Right ventricle myocardium superior (tissue), 1 donor: ENCODE measurements at places on chromosomes 12 and 14.

GRCh38 chr12:13980538-13981295 lies 685 bp downstream of the GRIN2B start:
- no peak for DNase-seq

DNA sequence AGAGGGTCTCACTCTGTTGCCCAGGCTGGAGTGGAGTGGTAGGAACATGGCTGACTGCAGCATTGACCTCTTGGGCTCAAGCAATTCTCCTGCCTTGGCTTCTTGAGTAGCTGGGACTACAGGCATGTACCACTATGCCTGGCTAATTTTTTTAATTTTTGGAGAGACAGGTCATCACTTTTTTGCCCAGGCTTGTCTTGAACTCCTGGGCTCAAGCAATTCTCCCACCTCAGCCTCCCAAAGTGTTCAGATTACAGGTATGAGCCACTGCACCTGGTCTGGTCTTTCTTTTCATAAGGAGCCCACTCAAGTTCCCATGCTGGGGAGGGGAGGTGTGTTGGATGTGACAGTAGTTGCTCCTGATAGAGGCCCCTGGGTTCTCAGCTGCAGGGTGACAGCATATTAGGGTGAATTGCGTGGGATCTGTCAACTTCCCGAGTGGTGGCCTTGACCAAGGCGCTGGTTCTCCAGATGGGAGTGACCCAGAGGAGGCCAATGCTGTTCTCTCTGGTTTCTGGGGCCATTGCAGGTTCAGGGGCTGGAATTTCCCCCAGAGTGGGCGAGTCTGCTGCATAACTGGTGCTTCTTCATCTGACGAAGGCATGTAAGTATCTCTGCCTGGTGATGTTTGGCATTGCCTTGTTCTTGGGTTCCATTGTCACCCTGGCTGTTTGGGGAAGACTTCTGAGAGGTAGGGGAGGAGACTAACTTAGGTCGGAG lies 52.4 kb upstream of the ESRRB start:
- DNase-seq: no peak

DNA sequence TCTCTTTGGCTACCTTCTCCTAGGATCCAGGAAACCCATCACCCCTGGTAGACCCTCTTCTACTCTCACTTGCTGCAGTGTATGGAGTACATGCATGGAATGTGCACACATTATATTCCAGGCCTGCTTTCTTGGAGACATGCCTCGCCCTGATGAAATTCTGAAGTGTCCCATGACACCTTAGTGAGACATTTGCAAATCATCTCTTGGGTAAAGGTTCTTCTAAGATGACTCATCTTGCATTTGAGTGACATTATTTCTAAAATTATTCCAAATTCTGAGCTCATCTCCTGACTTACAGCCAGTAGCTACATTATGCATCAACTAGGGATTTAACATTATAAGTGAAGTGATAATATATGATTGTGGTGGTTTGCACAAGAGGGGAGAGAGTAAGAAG lies 49.8 kb downstream of the SDR9C7 start:
- DNase-seq: no peak

DNA sequence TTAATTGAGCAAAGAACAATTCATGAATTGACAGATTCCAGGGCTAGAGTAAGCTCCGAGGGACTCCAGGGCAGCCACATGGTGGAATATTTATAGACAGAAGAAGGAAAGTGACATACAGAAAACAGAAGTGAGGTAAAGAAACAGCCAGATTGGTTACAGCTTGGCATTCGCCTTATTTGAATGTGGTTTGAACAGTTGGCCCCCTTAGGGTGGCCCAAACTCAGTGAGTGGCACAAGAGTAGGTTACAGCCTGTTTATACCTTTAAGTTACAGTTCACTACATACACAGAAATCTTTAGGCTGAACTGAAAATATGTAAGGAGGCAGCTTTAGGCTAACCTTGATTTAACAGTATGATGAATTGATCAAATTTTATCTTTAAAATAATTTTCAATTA lies 174.5 kb upstream of the CNOT2 start:
- DNase-seq: no peak

DNA sequence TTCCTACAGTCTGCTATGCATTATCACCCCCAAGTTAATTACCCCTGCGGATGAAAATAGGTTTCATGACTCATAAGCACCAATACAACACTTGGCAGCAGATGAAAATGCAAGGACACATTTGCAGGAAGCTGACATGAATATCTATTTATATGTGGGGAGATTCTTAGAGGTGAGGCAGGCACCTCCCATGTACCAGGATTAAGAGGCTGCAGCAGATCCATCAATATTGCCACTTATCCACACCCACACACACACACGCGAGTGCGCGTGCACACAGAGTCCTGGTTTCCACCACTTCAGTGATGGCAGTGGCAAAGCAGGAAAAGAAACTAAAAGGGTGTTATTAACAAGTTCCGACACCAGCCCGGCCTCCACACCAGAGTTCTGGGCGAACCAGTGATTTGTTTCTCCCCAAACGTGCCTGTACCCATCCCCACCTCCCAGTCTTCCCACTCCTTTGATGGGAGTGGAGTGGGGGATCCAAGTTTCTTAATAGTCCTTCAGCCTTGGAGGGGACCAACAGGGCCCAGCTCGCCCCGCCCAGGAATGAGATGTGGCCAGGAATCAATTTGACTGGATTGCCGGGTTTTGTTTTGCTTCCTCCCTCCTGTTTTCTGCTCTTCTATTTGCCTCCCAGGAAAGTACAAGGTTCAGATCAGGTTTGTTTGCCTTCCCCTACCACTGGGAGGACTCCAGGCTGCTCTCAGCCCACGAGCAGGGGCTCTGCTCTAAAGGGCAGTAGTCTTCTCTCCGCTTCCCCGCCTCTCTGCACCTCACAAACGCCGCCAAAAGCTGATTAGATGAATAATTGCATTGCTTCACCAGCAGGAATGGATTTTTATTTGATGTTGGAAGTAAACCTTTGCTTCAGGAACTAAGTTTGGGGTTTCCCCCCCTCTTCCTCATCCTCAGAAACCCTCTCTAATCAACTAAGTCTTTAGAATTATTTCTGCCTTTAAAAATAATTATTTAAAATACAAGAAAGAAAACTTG lies 5.2 kb downstream of the IRF2BPL start:
- no peak for DNase-seq

DNA sequence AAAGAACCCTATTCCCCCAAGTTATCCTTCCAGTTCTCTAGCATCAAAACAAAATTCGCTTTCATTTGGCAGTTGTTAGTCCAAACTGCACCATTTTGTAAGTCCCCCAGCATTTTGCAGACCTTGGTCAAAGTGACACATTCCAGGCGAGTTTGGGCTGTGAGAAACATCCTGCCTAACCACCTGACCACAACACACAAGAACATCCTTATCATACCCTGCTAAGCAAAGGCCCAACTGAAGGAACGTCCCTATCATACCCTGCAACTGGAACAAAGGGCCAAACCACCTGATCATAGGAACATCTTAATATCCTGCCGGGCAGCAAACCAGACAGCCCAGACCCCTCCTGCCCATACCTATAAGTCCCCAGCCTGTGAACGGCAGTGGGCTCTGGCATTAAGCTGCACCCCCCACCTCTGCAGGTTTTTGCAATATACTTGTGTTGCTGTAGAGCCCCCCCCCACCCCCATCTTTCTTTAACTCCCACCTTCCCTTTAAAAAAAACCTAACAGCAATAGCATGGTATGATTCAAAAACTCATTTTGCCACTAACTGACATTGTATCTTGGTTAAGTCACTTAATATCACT lies 2.7 kb downstream of the PCNX4 start:
- DNase-seq: no peak

DNA sequence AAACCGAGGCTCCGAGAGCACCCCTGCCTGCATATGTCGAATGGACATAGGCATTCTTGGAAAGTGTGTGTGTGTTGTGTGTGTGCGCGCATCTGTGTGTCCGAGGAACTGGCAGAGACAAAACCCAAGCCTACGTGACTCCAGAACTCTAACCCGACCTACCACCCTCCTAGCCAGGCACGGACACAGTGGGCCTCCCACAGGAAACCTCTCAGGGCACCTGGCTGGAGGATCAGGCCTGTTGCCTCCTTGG lies 556 bp upstream of the PGF start:
- no peak for DNase-seq
